ENCODE measurements at places on chromosomes 13 and 19.

- H3K36me3 ChIP-seq = no peaks in the 10 kb centered on the region
- H3K27me3 ChIP-seq = no peaks in the 10 kb centered on the region
- no peak overlapping the region for H3K4me3 ChIP-seq
- no peak for DNase-seq
Observed at GRCh38 chr13:76637641-76638141, 248.5 kb downstream of the KCTD12 start.

- DNase-seq = no peak
- no peak overlapping the region for H3K4me3 ChIP-seq
- H3K27me3 ChIP-seq = peaks cover under 1% of the 10 kb centered on the region
- H3K36me3 ChIP-seq = no peaks in the 10 kb centered on the region
- H3K27ac ChIP-seq = no peak overlapping the region
Observed at GRCh38 chr13:26041444-26041843, 10.4 kb downstream of the SHISA2 start.

DNA sequence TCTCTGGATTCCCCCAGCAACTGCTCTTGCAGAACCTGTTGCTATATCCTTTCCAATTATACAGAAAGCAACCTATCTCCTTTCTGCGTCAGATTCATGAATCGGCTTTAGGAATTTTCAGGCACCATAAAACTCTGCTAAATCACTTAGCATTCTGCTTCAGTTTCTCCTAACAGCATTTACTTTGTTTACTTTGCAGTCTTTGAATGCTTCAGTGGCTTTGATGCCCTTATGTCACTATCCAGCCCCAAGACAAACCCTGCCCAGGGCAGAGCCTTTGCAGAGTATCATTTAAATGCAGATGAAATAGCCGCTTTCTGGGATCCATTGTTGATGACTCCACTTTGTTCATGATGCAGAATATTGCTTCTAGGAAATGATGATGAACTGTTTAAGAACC is 43.1 kb downstream of the SLITRK1 start:
- no peaks in the 10 kb centered on the region for H3K4me1 ChIP-seq
- H3K27me3 ChIP-seq = no peaks in the 10 kb centered on the region
- H3K36me3 ChIP-seq = no peaks in the 10 kb centered on the region
- no peak for DNase-seq

DNA sequence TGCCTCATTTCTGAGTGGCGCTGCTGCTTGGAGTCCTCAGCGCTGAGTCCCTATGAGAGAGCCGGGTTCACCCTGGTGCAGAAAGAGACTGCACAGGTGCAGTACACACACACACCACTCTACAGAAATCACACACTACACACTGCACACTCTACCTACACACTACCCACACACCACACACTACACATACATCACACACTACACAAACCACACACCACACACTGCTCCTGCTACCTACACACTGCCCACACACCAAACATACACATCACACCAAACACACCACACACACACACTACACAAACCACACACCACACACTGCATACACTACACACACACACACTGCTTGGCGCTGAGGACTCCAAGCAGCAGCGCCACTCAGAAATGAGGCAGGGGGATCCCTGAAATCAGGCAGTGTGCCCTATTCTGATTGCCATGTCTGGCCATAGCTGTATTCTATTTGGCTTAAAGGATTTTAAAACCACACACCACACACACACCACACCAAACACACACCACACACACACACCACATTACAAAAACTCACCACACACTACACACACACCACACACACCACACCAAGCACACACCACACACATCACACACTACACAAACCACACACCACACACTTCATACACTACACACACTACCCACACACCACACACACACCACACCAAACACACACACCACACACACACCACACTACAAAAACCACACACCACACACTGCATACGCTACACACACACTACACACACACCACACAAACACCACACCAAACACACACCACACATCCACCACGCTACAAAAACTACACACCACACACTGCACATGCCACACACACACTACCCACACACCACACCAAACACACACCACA is 4.9 kb downstream of the MAG start:
- no peak overlapping the region for H3K27ac ChIP-seq
- H3K36me3 ChIP-seq = no peaks in the 10 kb centered on the region
- H3K4me1 ChIP-seq = no peaks in the 10 kb centered on the region
- no peaks in the 10 kb centered on the region for H3K27me3 ChIP-seq

GRCh38 chr13:44061876-44062275 is 182.2 kb downstream of the LACC1 start:
- H3K4me1 ChIP-seq = no peaks in the 10 kb centered on the region
- no peaks in the 10 kb centered on the region for H3K36me3 ChIP-seq
- H3K4me3 ChIP-seq = no peak overlapping the region
- H3K27me3 ChIP-seq = peaks cover 42% of the 10 kb centered on the region
- DNase-seq = no peak
- no peak overlapping the region for H3K27ac ChIP-seq

DNA sequence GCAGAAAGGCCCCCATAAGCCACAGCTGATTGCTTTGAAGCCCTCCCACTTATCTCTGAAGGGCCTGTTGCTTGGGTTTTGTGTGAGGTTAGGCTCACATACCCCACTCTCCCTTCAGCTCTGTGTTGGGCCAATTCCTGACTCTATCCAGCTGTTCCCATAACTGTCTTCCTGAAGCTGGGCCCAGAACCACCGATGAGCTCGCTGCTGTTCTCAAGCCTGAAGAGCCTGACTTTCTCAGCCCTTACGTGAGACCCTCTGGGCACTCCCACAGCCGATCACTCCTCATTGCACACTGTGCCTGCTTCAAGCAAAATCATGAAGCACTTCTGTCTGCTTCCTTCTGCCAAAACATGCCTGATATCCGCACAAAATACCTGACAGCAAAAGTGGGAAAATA is 124.1 kb downstream of the CRYL1 start:
- H3K4me3 ChIP-seq = no peak overlapping the region
- DNase-seq = no peak
- H3K27me3 ChIP-seq = no peaks in the 10 kb centered on the region
- H3K4me1 ChIP-seq = peaks cover 8% of the 10 kb centered on the region
- H3K27ac ChIP-seq = no peak overlapping the region

- peaks cover 4% of the 10 kb centered on the region for H3K4me1 ChIP-seq
- H3K27me3 ChIP-seq = peaks cover 2% of the 10 kb centered on the region
- H3K4me3 ChIP-seq = no peak overlapping the region
- no peak for DNase-seq
- H3K27ac ChIP-seq = no peak overlapping the region
Observed at GRCh38 chr19:1397838-1398237, 3.5 kb downstream of the GAMT start.

DNA sequence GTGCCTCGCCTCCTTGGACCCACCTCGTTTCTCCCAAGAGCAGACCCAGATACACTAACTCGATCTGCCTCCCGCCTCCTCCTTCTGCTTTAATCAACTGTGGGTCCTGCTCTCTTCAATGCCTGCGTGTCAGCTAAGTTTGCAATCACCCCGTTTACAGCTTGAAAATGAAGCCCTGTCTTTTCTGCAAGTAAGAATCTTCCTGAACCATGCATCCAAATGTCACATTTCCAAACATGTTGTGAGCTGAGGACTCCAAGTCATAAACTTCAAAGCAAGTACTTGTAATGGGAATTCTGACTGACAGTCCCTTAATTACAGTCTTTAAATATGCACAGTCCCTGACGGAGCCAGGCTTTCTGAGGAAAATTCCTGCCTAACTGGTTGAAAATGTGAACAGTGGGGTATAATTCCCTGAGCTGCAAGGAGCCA is 154.9 kb upstream of the UQCRFS1 start:
- peaks cover 56% of the 10 kb centered on the region for H3K27me3 ChIP-seq
- H3K4me1 ChIP-seq = no peaks in the 10 kb centered on the region
- no peak overlapping the region for H3K4me3 ChIP-seq
- H3K36me3 ChIP-seq = no peaks in the 10 kb centered on the region
- DNase-seq = no peak

GRCh38 chr13:46761174-46761573 is 35.8 kb downstream of the ESD start:
- H3K27me3 ChIP-seq = peaks cover 32% of the 10 kb centered on the region
- H3K4me1 ChIP-seq = peaks cover 5% of the 10 kb centered on the region
- DNase-seq = no peak
- no peak overlapping the region for H3K27ac ChIP-seq

GRCh38 chr13:44068737-44069136 is 189.0 kb downstream of the LACC1 start:
- peaks cover 36% of the 10 kb centered on the region for H3K27me3 ChIP-seq
- no peaks in the 10 kb centered on the region for H3K4me1 ChIP-seq
- peaks cover 1% of the 10 kb centered on the region for H3K36me3 ChIP-seq
- DNase-seq = no peak

GRCh38 chr19:23305555-23305954 is 55.4 kb upstream of the ZNF724 start:
- no peak overlapping the region for H3K27ac ChIP-seq
- no peaks in the 10 kb centered on the region for H3K36me3 ChIP-seq
- peaks cover 28% of the 10 kb centered on the region for H3K27me3 ChIP-seq
- no peak for DNase-seq

GRCh38 chr13:40656358-40656757 is 10.1 kb downstream of the FOXO1 start:
- peak overlapping the region; percentile 67 for H3K27ac ChIP-seq
- H3K36me3 ChIP-seq = peaks cover 6% of the 10 kb centered on the region
- no peak overlapping the region for H3K4me3 ChIP-seq
- H3K4me1 ChIP-seq = peaks cover 70% of the 10 kb centered on the region
- no peaks in the 10 kb centered on the region for H3K27me3 ChIP-seq

GRCh38 chr19:18225702-18226468 is at the start of gene PDE4C:
TSS of gene PDE4C (minus strand) at chr19:18226438. CDS start at chr19:18226415, 23 bp downstream.
- H3K36me3 ChIP-seq = peaks cover 4% of the 10 kb centered on the region
- DNase-seq = no peak
- peaks cover 19% of the 10 kb centered on the region for H3K4me1 ChIP-seq
- H3K27ac ChIP-seq = no peak within 1 kb of the TSS
- H3K27me3 ChIP-seq = peaks cover 89% of the 10 kb centered on the region

GRCh38 chr19:32038021-32038920 is 307.1 kb upstream of the ZNF507 start:
- H3K27ac ChIP-seq = no peak overlapping the region
- H3K36me3 ChIP-seq = no peaks in the 10 kb centered on the region
- peaks cover 38% of the 10 kb centered on the region for H3K27me3 ChIP-seq
- no peaks in the 10 kb centered on the region for H3K4me1 ChIP-seq
- H3K4me3 ChIP-seq = no peak overlapping the region
- no peak for DNase-seq

DNA sequence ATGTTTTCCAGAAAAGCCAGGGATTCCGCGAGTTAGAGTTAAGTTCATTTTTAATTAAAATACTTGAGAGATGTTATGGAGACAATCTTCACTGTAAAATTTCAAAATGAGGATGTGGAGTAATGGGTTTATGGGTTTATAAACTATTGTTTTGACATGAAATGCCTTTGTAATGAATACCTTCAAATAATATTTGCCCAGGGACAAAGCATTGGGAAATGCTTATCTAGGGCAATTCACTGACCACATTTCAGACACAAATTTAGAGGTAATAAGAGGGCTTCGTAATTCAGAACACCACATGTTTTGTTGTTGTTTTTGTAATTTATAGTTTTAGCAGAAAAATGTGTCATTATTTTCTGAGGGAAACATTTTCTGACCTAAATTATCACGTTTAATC is 241.1 kb upstream of the ATXN8OS start:
- no peak overlapping the region for H3K4me3 ChIP-seq
- no peak overlapping the region for H3K27ac ChIP-seq
- DNase-seq = no peak
- H3K36me3 ChIP-seq = no peaks in the 10 kb centered on the region
- no peaks in the 10 kb centered on the region for H3K4me1 ChIP-seq
- H3K27me3 ChIP-seq = no peaks in the 10 kb centered on the region

- H3K36me3 ChIP-seq = no peaks in the 10 kb centered on the region
- no peak overlapping the region for H3K4me3 ChIP-seq
- no peaks in the 10 kb centered on the region for H3K4me1 ChIP-seq
- H3K27me3 ChIP-seq = peaks cover 7% of the 10 kb centered on the region
Observed at GRCh38 chr13:79566118-79566517, 85.2 kb downstream of the NDFIP2 start.

- peaks cover 59% of the 10 kb centered on the region for H3K27me3 ChIP-seq
- H3K4me1 ChIP-seq = no peaks in the 10 kb centered on the region
- no peaks in the 10 kb centered on the region for H3K36me3 ChIP-seq
- no peak overlapping the region for H3K4me3 ChIP-seq
- no peak for DNase-seq
- H3K27ac ChIP-seq = no peak overlapping the region
Observed at GRCh38 chr19:51668216-51668615, 21.6 kb upstream of the SIGLEC14 start.

DNA sequence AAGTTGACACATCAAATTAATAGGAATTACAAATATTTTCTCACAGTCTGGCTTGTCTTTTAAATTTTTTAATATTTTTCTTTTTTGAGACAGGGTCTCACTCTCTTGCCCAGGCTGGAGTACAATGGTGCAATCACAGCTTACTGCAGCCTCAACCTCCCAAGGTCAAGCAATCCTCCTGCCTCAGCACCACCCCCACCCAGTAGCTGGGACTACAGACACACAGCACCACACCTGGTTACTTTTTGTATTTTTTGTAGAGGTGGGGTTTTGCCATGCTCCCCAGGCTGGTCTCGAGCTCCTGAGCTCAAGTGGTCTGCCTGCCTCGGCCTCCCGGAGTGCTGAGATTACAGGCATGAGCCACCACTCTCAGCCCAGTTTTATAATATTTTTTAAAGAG is 72.0 kb downstream of the SPATA13 start:
- H3K27ac ChIP-seq = no peak overlapping the region
- no peak overlapping the region for H3K4me3 ChIP-seq
- DNase-seq = no peak
- peaks cover 45% of the 10 kb centered on the region for H3K4me1 ChIP-seq
- H3K36me3 ChIP-seq = peaks cover 5% of the 10 kb centered on the region

GRCh38 chr13:34578471-34578870 is 363.6 kb upstream of the NBEA start:
- H3K4me3 ChIP-seq = no peak overlapping the region
- H3K36me3 ChIP-seq = no peaks in the 10 kb centered on the region
- DNase-seq = no peak

DNA sequence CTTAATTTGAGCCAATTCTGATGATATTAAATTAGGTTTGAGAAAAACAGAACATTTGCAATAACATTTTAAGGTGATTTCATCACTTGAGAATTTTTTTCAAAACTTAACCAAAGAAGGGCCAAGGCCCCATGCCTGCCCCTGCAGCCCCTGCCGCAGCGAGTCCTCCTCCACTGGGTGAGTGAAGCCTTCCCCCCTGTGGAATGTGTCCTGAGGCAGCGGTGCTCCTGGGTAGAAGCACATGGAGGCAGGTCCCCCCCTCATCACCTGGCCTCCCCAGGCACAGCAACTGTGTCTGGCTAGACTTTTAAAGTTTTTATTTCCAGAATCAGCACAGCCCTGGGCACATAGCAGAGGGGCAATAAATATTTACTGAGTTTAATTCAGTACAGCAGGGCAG is 10.8 kb downstream of the SOX1 start:
- H3K4me1 ChIP-seq = no peaks in the 10 kb centered on the region
- H3K27ac ChIP-seq = no peak overlapping the region

DNA sequence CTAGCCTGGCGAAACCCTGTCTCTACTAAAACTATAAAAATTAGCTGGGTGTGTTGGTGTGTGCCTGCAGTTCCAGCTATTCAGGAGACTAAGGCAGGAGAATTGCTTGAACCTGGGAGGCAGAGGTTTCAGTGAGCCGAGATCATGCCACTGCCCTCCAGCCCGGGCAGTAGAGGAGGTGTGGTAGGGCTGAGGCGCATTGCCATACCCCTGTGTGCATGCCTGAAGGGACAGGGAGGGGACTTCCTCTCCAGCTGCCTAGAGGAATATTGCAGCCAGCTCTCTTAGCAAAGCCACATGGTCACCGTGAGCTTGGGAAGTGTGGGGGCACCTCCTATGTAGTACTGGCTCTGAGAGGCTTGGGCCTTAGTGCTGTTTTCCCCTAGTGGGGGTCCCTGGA is 29.2 kb upstream of the PEPD start:
- no peaks in the 10 kb centered on the region for H3K4me1 ChIP-seq
- H3K27ac ChIP-seq = no peak overlapping the region

Data from central memory CD8-positive, alpha-beta T cell (primary cell).